Chondrocyte (in vitro differentiated cells): ENCODE measurements at places on chromosomes 1 and 21.

GRCh38 chr1:22364764-22365163 lies 86.9 kb upstream of the ZBTB40 start:
- DNase-seq = no peak

DNA sequence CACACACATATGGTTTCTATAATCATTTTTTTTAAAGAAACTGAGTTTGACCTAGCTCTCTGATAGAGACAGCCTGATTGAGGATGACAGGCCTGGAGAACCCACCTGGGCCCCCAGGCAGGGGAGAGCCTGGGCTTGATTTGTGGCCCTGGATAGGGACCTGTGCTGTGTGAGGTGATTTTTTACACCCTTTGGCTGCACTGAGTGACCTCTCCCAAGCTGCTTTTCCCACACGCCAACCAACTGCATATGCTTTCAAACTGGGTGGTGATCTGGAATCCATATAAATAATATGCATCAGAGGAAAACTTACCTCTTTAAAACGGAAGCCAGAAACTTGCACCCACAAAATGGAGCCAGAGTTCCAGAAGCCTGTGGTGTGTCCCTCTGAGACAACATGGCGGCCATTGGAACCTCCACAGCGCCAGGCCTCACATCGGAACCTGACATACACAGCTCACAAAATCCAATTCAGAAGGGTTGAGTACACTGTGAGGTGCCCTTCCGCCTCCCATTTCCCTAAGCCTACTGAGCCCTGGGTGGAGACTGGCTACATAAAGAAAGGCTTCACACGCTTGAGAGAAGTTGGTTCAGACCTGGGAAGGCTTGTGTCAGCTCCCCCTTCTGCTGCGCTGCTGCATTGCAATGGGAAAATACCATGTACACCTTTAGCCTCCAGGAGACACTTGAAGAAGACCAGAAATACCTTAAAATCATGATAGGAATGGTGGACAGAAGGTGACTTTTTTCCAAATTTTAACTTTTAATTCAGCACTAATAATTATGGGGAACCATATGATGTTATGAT lies 160.7 kb downstream of the HHIPL2 start:
- no peak for DNase-seq

DNA sequence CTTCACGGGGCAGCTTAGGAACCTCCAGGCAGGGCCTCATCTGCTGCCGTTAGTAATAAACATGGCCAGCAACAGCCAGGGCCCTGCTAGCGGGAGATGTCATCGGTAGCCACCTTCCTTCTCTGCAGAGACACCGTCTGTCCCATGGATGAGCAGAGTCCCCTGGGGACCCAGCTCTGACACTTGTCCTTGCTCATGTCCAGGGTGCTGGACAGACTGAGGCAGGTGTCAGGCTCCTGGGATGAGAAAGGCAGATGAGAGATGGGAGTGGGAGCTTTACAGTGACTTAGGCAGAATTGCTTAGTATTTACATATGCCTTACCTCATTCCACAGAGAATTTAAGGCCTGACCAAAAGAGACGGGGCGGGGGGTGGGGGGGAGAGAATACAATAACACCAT lies 25.0 kb downstream of the CAPN2 start:
- DNase-seq = no peak

GRCh38 chr1:1430114-1430982 lies 5.1 kb upstream of the VWA1 start:
- peak; percentile 93 for DNase-seq
